Activated CD4-positive, CD25-positive, alpha-beta regulatory T cell (primary cell): ENCODE measurements at places on chromosomes 1 and 21.

DNA sequence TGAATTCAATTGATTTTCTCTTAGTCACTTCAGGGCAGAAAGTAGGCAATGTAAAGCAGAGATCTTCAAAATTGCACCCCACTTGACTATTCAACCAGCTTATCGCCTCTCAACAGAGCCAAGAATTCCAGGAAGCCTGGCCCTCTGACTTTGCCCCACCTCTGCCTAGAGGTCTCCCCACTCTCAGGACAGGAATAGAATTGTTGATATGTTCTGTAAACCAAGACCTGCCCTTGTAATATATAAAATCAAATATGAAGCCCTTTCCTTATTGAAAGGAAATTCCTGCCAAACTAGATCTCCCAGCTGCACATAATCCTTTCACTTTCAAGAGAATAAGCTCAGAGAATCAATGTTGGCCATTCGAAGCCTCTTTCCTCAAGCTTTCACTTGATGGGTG lies 116.1 kb upstream of the DPT start:
- DNase-seq = no peak

GRCh38 chr1:23383577-23384311 lies 14.1 kb upstream of the ZNF436 start:
- no peak for DNase-seq

DNA sequence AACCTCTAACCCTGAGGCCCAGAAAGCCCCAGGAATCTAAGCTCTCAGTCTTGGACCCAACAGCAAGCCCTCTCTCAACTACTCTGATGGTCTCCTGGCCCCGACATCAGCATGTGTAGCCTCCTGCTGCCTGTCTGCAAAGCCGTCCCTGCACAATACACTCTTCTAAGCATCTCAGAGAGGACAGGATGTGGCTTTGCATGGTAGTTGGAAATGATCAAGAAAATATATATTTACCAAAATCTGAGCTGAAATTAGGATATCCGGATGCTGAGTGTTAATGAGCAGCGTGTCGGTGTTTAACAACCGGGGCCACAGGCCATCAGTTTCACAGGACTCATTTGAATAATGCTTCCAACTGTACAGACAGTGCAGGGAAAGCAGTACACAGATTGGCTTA lies 59.1 kb upstream of the SIM2 start:
- no peak for DNase-seq

DNA sequence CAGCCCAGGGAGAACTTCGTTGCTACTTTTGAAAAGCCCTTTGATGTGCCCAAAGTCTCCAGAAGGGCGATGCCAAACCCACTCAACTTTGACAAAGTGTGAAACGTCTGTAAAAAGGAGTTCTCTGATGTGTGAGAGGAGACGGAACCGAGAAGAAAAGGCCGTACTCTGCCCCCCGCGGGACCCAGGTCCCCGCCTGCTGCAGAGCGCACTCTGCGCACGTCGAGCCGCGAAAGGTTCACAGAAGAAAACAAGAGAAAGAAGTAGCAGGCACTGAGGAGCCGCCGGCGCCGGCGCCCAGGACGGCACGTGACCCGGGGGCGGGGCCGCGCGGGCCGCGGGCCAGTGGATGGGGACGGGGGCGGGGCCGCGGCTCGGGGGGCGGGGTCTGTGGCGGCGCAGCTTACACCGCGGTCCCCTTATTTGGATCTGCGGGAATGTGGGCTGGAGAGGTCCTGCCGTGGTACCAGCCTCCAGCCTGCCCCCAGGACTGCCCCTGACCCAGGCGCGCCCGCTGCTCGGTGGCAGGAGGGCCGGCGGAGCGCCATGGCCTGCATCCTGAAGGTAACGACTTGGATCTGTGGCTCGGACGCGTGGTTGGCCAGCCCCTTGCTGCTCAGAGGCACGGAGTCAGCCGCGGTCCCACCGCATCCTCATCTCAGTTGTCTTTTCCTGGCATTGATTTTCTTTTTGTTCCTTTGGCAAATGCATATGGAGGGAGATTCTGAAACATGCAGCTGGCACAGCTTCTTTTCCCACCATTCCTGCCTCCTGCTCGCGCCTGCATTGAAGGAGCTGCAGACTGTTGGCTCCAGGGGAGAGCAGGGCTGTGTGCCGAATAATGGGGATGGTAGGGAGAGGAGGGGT lies at the start of gene ST6GALNAC3:
ST6GALNAC3 (plus strand) TSS at position 426 of the 867 bp plus-strand sequence.
- DNase-seq = peak; percentile 69

DNA sequence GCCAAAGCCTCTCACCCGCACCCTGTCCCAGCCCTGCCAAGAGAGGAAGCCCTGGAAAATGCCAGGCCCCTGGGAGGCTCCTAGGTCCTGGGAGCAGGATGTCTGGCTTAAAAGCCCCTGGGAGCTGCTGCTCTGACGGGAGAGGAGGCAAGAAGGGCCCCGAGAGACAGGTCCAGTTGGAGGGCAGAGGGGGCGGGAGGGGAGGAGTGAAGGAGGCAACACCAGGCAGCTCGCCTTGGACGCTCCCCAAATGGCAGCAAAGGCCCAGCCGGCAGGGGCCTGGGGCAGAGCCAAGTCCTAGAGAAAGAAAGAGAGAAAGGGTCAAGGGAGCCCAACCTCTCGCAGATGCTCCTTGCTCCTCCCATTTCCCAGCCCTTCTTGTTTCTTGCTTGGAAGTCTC lies 6.8 kb downstream of the ETV3L start:
- no peak for DNase-seq

DNA sequence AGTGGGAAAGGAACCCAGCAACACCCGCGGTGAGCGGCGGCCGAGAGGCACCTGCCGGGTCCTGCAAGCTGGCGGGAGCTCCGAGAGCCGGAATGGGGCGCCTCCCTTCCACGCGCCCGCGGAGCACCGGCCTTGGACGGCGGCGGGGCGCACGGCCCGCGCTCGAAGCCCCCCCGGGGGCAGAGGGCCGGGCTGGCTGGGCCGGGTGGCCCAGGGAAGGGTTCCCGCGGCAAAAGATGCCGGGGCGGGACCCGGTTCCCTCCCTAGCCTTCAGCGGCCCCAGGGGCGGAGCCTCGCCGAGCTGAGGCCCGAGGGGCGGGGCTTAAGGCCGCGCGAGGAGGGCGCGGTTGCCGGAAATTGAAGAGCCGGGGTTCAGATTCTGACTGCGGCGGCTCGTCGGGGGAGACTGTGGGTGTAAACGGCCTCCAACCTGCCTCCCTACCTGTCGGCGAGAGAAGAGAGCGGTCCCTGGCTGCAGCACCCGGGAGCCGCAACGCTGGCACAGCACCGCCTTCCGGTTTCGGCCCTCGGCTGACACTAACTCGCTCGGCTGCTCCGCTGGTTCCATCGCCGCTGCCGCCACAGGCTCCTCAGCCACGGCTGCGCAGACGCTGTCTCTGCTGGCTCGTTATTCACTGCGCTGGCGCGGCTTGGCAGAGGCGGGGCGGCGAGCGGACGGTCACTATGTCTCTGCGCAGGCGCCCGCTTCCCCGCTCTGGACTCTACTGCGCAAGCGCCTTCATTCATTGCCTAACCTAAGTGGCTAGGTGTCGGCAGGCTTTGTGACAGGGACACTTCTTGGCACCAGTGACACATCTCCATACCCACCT lies at the start of gene RABIF:
RABIF (minus strand) TSS at position 619 of the 830 bp plus-strand sequence; CDS start at position 568, 51 bp downstream.
- peak; percentile 93 for DNase-seq

DNA sequence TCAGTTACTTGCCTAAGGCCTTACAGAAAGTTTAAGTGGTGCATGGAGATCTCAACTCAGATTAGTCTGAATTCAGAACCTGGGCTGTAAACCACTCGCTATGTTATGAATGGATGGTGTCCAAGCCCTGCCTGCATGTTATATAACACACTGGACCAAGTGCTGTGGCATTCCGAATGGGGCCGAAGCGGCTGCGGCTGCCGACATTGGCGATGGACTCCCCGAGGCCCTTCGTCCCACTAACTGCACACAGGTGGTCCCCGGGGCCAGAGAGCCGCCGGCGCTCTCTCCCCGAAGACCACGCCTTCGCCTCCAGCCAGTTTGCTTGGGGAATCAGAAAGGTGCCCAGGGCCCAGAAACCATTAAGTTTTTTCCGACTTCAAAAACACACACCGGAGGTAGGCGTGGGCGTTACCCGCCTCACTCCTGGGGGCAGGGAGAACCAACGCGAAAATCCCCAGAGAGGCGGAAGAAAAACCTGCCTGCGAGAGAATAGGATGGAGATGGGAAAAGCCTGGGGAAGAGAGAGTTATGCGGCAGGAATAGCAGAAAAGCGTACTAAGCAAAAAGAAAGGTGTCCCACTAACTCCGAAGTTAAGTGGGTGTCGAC lies 579 bp upstream of the TENT5C start:
- DNase-seq = no peak
